ENCODE measurements at places on chromosomes 7 and 10.

- no peak for DNase-seq
Observed at GRCh38 chr7:11750191-11750590, 81.8 kb downstream of the THSD7A start.

DNA sequence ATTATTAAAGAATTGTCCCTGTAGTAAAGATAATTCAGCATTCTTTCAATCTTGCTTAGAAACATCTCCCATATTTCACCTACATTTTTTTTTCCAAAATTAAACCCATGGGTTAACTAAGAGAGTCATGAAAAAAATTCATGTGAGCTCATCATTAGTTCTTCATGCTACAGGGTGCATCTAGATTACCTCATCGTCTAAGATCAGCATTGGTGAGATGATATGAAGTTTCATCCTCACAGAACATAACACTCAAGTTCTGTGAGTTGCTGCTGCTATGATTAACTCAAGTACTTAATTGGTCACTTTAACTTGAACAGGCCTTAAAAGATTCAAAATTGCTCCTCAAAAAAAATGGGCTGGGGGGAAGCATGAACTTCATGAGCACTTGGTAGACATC lies 50.0 kb downstream of the RAB11FIP2 start:
- no peak for DNase-seq

DNA sequence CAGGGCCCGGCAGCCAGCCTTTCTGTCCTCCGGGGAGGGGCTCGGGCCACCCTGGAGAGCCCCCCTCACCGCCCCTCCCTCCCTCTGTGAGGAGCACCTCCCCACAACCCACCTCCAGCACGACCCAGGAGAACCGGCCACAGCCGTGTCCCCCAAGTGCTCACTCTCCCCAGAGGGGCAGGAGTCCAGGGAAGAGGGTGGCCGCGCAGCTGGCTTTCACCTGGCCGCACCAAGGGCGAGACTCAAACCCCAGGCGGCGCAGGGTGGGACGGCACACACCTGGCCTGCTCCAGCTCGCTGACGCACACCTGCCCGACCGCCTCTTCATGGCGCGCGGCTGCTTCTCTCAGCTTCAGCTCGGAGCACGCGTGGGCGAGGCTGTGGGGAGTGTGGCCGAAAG lies 73.4 kb downstream of the CFAP46 start:
- no peak for DNase-seq

DNA sequence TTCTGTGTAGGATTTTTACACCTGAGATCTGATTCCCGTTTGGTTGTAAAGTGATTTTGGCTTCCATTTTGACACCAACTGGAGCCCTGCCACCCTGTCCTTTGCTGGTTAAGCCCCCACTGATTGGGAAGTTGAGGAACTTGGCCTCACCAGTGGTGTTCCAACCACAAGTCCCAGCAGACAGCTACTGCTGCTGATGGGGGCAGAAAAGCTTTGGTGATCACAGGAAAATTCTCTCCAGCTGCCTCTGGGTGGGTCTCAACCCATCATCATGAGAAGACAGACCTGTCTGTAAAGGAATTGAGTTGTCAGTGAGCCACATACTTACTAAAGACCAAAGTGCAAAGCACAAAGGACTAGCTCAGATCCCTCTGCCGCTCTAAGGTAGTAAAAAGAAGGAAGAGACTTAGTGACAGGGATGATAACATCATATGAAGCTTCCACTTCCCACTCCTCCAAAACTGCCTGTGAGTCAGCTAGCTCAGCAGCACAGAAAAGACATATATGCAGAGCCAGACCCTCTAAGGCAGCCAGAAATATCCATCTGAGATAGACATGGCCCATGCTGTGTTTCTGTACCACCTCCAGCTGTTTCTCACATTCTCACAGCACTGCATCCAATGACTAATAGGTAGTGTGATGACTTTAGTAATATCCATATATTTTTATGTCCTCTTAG lies 22.4 kb upstream of the LRRC17 start:
- DNase-seq = no peak

DNA sequence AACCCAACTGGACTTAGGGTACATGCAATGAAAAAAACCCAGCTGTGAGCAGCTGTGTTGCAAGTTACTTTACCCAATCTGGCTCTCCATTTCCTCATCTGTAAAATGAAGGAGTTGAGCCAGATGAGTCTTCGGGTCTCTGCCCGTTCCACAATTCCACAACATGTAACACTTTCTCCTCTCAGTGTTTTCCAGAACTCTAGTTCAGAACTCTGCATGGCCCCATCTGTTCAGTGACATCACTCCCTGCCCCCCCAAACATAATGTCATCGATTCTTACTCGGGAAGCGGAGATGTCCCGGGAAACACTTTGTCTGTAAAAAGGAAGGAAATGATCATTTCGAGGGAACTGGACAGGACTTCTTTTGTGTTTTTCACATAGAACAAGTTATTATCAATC lies 2.5 kb downstream of the SH3PXD2A start:
- DNase-seq = no peak

GRCh38 chr7:47501406-47501805 lies 80.5 kb downstream of the TNS3 start:
- DNase-seq = no peak

DNA sequence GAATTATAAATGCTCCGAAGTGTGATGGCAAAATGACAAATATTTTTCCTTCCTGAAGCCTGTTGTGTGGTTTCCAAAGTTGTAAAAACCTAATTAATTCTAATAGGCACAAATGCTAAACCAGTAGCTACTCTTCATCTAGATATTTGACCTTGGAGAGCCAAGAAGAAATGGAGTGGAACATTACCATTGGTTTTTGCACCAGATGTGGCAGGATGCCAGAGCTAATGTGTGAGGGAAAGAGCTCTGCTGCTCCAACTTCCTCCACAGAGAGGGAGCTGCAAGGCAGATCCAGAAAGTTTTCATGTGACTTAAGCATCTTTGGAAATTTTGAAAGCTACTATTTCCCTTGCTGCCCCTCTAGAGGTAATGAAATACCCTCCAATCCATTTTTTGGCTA lies 65.1 kb upstream of the HPS1 start:
- no peak for DNase-seq

DNA sequence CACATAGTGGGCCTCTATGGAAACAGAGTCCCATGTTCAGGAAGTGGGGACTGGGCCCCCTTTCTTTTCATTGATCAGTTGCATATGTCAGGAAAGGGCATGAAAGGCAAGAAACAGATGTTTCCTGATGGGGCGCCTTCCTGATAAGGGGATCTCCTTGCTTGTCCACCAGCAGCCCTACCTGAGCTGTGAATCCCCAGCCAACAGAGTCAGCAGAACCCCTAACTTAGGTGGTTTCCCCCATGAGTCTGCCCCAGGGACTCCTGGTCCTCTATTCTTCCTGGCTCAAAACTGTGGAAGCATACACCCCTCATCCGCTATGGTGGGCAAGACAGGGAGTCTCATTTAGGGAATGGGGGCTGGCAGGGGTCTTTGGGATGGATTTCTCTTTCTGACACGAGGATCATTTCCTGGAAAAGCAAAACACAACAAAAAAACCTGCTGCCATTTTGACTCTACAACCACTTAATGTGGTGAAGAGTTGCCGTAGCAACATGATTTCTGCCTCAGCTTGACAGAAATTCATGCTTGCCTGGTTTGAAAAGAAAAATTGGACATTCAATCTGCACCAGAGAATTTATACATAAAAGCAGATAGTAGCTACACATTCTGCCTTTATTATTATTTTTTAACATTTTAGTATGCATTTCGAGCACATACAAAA lies 119.8 kb downstream of the SPAG6 start:
- DNase-seq = no peak
